ENCODE measurements at places on chromosomes 5 and 9. TPM values are rescaled to one million over a fixed set of nuclear protein-coding genes. Genes with fewer than 3 reads are reported as not detected.

DNA sequence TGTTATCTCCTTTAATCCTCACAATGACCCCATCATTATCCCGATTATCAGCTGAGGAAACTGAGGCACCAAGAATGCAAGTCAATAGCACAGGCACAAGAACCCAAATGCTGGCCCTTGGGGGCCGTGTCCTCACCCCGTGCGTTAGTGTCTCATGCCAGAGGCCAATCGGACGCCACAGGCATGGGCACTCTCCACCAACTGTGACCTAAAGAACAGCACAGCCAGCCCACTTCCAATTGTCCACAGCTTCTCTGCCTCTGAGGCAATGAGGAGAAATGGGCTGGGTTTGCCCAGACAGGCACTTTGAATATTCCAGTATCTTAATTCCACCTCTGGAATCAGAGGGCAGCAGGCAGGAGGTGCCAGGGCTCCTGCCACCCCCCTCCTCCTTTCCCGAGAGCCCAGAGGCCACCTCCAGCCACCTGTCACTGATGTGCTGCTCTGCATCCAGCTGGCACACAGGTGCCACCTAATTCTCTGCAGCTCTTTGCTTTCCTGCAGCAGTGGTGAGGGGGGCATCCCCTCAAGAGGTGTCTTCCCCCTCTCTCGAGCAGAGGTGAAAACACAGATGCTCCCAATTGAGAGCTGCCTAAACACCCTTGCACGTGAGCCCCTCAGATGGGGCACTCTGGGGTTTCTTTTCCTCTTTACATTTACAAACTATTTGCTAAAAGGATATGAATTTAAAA, 107.5 kb downstream of the ROR2 start:
- DNase-seq, result no peak

The C9orf78 gene
- total RNA-seq, result 42.8 TPM

The MUSK gene
- total RNA-seq, result not detected

The AMBP gene
- not detected for total RNA-seq

The RNF183 gene
- total RNA-seq, result 0.64 TPM

GRCh38 chr5:113340537-113340936, 94.3 kb downstream of the TSSK1B start:
- DNase-seq, result no peak

The SEMA5A gene
- not detected for total RNA-seq

DNA sequence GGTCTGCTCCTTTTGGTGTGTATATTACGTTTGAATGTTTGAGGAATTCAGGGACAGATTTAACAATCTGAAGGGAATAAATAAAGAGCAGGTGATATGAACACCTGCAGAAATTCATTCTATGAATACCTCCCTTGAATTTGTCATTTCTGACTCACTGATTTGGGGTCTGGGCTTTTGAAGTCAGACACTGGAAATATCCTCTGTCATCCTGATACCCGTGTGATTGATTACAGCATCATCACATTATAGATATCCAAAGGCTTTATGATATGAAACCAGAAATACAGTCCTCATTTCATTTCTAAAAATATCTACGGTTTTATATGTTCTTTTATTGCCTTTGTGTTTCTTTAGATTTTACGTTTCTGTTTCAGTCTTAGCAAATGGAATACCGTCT, 68.5 kb downstream of the TMEM232 start:
- no peak for DNase-seq

GRCh38 chr9:92206488-92206887, 87.0 kb downstream of the IARS1 start:
- DNase-seq, result no peak

The CTXN3 gene
- not detected for total RNA-seq

DNA sequence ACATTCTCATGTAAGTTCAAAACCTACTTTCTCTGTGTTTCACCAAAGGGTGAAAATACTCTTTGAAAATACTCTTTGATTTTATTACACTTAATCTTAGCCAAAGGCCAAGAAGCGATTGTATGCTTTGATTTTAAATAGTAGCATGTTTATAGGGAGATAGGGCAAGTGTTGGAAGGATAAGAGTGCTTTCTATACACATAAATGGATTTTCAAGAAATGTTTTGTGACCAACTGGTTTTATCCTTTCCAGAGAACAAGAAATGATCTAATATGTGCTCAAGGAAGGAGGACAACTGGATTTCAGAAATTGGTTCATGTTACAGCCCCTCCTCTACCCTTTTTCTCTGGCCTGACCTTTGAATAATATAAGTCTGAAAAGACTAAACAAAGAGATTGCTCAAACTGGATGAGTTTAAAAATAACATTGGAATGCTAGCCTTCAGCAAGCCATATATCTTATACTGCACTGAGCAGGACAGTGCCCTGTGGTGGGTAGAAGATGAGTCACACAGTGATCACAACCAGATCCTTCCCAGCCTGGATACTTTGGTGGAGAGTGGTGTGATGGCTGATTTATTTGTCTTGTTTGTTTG, 13.1 kb downstream of the PALM2AKAP2 start:
- DNase-seq, result no peak

DNA sequence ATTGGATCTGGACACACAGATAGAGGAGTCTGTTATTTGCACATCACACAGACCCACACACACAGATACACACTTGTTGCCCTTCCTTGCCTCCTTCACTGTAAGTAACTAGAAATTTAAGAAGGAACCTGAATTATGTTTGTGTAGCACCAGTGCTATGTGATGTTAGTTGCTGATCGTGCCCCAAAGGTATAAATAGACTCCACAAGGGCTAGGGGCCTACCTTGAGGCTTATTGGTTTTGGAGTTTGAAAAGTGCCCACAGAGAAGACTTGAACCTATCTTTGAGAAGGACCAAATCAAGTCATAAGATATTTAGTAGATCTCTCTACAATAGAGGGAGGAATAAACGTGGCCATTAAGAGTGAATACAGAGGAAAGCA, 8.8 kb upstream of the TGFBI start:
- no peak for DNase-seq

The CENPK gene
- total RNA-seq, result 77.5 TPM

The TMEM252 gene
- total RNA-seq, result not detected

The OR1J2 gene
- total RNA-seq, result not detected

- no peak for DNase-seq
Observed at GRCh38 chr9:90555351-90556057, 87.1 kb downstream of the DIRAS2 start.

- no peak for DNase-seq
Observed at GRCh38 chr5:10977011-10977410, 216.0 kb upstream of the DAP start.

The SLC4A9 gene
- 0.21 TPM for total RNA-seq

DNA sequence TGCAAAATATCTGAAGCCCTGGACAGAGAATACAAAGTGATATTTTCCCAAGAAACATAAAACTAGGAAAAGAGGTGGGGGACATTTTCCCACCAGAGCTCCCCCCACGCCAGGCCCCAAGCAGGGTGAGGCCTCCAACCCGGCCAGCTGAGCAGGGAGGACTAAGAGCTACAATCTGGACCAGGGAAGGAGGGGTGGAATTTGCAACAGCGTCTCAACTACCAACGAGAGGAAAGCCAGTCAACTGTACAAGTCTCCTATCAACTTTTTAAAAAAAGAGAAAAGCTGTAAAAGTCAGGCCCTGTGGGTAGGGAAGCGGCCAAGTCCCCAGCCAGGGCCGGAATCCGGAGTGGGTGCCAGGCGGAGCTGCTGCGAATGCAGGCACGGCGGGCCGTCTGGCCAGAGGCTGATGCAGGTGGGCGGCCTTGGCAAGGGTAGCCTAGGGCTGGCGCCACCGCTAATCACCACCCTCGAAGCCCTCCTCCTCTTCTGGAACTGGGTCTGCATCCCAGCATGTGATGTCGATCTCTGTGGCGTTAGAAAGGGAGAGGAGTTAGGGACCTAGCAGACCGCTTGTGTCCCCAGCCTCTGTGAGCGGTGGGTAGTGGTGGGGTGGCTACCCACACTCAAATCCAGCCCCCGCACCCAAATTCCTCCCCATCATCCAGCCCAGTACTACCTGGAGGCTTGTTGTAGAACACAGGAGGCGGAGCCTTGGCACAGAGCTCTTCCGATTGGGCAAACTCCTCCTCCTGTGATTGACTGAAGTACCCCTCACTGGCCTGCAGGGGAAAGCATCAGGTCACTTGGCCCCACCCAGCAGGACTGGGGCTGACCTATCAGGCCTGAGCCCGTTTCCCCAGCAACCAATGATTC, 10.6 kb downstream of the PRR7 start:
- DNase-seq, result peak; percentile 76

The RNF224 gene
- total RNA-seq, result not detected

- no peak for DNase-seq
Observed at GRCh38 chr5:125883223-125883622, 540.0 kb upstream of the GRAMD2B start.

The PCDHA9 gene
- total RNA-seq, result not detected

- DNase-seq, result no peak
Observed at GRCh38 chr5:64765804-64766504, 2.5 kb downstream of the SREK1IP1 start.

DNA sequence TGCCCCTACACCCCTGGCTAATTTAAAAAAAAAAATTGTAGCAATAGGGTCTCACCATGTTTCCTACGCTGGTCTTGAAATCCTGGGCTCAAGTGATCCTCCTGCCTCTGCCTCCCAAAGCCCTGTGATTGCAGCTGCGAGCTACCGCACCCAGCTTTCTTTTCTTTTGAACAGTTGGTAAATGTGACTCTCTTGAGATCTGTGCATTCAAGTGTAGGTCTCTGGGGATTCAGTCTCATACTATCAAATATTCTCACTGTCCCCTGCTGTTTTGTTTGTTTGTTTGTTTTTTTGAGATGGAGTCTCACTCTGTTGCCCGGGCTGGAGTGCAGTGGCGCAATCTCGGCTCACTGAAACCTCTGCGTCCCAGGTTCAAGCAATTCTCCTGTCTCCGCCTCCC, 42.3 kb upstream of the CXXC5 start:
- DNase-seq, result no peak

GRCh38 chr5:125085797-125086505, 339.5 kb upstream of the ZNF608 start:
- DNase-seq, result no peak

The ERMP1 gene
- 13.3 TPM for total RNA-seq

- DNase-seq, result peak; percentile 41
Observed at GRCh38 chr5:40682154-40683017, 2.7 kb downstream of the PTGER4 start.

DNA sequence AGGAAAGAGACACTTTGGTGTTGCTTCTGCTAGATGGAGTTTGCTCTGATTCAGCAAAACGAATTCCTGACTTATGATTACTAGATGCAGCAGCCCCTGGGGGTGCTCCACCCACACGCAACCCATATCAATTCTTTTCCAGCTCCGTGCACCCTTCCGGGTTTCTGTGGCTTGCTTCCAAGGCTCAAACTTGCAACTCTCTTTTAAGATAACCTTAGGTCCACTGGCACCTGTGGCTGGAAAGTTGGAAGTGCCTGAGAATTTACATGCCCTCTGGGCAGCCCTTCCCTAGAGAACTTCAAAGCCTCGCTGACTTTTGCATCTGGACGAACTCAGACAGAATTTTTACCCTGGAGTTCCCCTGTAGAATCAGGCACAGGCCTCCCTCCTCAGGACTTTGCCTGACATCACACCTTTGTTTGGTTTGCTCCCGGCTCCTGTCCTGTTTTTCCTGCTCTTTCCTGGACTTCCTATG, 224.9 kb downstream of the SNX18 start:
- no peak for DNase-seq

GRCh38 chr5:133742431-133742988, 130.2 kb upstream of the FSTL4 start:
- DNase-seq, result no peak

DNA sequence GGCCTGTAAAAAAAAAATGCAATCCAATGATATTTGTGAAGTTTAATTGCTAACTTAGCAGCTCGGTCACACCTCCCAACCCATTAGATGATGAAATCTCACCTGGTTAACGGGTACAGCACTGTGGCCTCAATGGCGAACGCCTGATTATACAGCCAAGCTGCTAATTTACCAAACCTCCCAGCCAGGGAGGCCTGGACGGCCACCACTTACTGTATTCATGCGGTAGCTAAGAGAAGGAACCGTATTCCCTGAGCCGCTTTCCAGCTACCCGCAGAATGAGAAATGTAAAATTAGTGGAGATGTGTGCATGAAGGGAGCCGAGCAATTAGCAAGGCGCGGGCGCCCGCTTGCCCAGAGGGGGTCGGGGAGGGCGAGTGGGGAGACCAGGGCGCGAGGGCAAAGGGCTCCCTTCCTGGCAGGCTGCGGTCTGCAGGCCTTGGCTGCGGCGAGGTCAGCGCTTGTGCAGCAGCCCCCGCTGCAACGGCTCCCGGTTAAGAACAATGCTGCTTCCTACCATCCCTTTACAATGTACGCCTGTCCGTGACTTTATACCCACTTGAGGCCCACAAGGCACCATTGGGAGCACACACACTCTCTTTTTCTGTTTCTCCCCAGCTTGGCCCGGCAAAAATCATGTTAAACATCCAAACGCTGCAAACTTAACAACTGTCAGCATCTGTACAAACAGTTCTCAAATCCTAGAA, 70.4 kb upstream of the TBCA start:
- no peak for DNase-seq

DNA sequence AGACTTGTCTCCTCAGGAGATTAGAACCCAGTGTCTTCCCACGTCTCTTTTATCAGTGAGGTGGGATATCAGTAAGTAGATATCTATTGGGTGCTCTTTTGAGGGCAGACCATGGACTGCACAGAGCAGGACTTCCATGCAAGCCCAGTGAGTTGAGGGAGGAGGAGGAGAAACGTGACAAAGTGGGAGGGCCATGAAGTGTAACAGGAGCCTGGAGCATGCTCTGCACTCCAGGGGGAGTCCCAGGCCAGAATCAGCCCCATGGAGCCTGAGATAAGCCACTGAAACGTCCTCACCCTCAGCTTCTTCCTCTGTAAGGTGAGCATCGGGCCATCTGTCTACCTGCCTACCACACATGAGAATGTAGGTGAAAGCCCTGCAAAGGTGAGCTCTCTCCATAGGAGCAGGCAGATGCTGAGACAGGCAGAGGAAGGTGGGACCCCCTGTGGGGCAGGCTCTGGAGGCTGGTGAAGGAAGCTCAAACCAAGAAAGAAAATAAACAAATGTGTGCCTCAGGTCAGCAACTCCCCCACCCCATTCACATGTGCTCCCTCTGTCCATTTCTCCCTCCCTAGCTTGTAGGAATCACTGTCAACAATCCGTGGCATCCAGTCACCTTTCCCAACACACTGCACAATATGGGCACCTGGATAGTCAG, 87.4 kb downstream of the NRG2 start:
- no peak for DNase-seq

The HINT2 gene
- total RNA-seq, result 47.4 TPM

DNA sequence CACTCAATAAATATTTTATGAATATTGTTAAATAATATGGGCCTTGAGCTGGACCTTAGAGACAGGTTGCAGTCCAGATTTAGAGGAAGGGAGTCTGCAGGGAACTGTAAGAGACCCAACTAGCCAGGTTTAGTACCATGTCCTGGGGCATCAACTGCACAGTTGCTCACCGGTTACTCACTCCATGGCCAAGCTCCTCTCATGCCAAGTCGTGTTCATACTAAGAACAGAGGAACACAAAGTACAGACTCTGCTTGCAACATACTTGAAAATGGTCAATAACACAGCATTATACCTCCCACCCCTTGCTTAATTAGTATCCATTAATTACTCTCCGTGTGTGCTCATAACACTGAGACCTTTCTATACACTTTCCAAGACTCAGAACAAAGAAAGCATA, 317.6 kb upstream of the PIK3R1 start:
- DNase-seq, result no peak
